D721Med (cell line): ENCODE measurements at places on chromosomes 1 and 21.

- peak; percentile 70 for DNase-seq
Observed at GRCh38 chr1:42777852-42778251, 6.9 kb upstream of the TMEM269 start.

DNA sequence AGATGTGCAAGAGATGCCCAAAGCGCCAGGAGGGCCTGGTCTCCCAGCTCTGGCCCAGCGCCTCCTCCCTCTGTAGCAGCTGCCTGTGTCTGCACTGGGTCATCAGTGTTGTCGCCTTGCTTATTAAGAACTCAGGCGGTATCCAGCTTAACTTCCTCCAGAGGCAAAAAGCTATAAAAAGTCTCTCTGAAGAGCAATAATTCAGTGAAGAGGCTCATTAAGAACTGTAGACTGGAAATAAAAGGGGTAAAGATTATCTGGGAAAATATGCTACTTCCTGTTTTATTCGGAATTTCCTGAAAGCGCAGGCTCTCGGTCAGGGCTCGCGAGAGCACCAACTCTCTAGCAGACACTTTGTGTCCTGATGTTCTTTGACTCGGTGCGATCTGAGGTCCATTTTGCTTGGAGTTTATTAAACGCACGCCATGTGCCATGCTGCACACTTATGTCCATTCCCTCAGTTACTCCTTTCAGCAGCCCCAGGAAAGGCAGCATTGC, 70.4 kb downstream of the MRPS6 start:
- DNase-seq = no peak

- DNase-seq = no peak
Observed at GRCh38 chr1:48670234-48671020, 106.3 kb downstream of the BEND5 start.

GRCh38 chr1:160419838-160420169, 19.4 kb downstream of the VANGL2 start:
- DNase-seq = no peak

DNA sequence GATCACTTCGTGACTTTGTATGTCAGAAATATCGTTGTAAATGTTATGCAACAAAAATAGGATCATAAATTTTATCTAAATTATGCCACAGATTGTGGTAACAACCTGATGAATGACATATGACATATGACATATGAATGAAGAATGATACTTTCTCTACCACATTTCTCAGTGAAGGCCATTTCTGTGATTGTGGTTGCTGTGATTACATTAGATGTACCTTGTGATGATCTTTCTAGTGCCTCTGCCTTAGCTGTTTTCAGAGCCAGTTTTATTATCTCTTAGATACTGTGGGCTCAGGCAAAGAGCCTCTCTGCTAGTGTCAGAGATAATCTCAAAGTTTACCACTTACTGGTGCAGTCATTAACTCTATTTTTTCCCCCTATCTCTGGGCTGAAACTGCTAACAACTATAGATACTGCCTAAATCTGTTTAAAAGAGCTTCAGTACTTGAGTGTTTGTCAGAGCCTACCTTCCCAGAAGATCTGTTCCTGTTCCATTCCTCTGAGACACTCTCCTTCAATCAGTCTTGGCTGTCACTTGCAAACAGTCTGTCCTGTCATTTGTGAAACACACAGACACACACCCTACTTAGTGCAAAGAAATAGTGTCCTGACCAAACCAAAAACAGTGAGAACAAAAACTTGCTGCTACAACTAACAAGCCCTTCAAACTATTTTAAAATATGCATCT, 55.5 kb downstream of the HMCN1 start:
- no peak for DNase-seq

DNA sequence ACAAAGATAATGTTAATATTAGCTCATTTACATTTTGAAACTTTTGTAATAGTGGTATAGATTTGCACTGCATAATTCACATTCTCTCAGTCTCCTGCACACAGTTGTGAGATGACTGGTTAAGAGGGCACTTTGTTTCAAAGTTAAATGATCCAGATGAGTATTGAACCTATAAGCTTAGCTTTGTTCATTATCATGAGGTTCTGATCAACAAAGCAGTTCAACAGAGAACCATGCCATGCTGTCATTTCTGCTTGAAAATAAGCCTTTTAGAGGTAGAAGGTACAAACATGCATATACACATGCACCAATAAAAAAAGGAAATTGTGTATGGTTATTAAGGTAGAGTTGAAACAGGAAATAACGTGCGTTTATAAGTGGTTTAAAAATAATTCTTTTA, 4.8 kb downstream of the RAP1A start:
- no peak for DNase-seq

DNA sequence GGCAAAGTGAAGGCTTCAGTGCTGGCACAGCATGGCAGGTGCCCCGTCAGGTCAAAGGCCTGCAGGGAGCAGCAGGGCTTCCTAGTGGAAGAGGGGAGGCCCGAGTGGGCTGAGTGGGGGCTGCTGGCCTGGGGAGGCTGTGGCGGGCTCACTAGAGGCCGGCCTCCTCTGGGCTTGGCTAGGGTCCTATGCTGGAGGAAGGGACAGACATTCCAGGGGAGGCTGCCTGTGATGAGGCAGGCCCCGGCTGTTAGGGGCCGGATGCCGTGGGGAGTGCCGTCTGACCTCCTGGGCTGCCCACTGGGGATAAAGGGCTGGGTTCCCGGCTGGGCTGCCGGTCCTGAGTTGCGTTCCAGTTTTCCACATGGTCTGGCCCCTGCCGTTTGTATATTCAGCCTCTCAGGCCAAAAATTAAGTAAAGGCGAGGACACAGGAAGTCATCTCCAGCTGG, 21.1 kb downstream of the PRXL2B start:
- DNase-seq = no peak

DNA sequence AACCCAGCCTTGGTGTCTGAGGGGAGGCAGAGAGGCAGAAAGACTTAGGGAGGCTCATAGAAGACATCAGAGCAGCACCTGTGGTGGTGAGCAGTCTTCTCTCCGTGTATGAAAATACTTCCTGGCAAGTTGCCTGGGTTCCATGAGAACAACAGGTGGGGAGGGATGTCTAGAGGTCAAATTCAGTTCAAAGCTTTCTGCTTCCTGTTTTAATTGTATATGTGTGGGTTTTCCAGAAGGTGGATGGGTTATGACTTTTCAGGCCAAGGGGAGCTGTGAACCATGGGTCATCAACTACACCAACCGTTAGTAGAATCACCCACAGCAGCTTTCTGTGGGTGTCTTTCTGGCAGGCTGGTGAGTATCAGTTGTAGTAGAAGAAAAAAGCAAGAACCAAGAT, 4.1 kb upstream of the FCRL2 start:
- no peak for DNase-seq

DNA sequence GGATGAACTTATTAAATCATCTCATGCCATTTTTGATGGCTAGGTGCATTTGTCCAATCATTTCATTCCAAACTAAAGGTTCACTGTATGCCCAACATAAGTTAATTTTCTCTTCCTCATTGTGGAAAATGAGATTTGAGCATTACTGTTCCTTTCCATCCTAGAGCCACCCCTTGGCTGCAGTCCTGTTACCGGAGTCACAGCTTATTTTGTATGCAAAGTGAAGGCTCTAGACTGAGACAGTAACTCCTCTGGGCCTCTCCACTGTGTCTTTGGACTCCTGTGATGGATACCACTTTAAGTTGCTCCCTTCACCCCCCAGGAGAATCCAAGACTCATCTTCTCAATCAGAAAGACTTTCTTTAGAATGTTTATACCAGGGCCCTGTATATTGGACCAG, 59.7 kb downstream of the FGGY start:
- DNase-seq = no peak

DNA sequence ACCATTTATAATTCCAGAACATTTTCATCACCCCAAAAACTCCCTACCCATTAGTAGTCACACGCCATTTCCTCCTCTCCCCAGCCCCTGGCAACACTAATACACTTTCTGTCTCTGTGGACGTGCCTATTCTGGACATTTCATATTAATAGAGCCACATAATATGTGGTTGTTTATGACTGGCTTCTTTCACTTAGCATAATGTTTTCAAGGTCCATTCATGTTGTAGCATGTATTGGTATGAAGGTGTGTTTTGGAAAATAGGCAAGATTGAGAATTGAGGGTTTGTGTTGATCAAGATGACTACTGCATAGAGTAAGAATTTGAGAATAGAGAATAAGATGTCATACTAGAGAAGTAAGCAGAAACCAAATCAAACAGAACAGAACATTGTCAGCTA, 67.5 kb downstream of the ZFYVE9 start:
- no peak for DNase-seq

DNA sequence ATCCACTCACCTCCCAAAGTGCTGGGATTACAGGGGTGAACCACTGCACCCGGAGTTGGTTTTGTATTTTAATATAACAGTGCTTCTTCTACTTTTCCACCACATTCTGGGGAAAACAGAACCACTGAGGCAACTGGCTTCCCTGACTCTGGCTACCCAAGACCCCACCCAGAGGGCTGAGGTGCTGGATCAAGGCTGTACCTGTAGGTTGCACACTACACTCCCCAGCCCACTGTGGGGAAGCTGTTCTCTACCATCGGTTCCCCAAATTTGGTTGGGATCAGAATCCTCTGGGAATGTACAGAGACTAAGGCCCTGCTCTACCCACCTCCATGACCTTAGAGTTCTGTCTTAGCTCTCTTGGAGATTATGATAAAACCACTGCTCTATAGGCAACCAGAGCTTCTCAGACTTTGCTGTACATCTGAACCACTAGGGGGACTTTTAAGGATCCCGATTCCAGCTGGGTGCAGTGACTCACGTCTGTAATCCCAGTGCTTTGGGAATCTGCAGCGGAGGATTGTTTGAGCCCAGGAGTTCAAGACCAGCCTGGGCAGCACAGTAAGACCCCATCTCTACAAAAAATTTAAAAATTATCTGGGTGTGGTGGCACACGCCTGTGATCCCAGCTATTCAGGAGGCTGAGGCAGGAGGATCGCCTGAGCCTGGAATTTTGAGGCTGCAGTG, 51.6 kb downstream of the GNG4 start:
- DNase-seq = no peak

- no peak for DNase-seq
Observed at GRCh38 chr21:33686386-33686785, 44.1 kb downstream of the ITSN1 start.

GRCh38 chr1:18085387-18086074, 22.1 kb upstream of the IGSF21 start:
- no peak for DNase-seq

- no peak for DNase-seq
Observed at GRCh38 chr1:51518586-51519047, 449 bp downstream of the EPS15 start.

DNA sequence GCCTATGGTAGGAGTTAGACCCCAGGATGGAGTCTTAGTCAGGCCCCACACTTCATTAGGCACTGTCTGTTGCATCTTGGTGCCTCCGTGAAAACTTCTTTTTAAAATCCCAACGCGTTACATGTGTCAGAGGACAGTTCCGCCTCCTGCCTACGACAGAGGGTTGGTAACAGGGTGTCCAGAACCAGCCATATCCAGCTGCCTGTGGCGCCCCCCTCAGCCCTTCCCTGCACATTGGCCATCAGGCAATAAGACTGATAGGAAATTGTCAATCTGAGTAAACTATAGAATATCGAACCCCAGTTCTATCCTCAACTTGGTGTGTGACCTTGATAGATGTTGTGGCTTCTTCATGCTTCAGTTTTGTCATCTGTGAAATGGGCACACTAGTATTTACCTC, 108.6 kb upstream of the CSF3R start:
- DNase-seq = no peak

- DNase-seq = no peak
Observed at GRCh38 chr1:175443332-175443731, 250.8 kb upstream of the KIAA0040 start.

GRCh38 chr1:57327336-57327735, 96.5 kb downstream of the DAB1 start:
- no peak for DNase-seq

GRCh38 chr1:34787461-34788420, 5.1 kb upstream of the GJA4 start:
- DNase-seq = no peak

DNA sequence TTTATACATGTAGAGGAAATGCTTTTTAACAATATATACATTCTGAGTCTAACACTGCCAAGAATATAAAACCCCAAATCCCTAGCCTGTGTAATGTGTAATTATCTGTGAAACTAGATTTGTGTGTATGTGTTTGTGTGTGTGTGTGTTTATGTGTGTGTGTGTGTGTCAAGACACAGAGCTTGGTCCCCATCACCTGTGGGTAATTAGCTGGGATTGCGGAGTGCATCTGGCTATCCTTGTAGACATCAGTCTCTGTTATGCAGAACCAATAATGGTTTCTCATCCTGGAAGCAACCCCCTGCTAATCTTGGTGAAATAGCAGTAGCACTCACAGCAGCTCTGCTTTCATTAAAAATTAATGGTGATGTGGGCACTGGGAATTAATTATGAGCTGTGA, 26.3 kb upstream of the ST6GALNAC3 start:
- DNase-seq = no peak

GRCh38 chr1:6358757-6359201, 34.8 kb downstream of the ACOT7 start:
- DNase-seq = no peak

- no peak for DNase-seq
Observed at GRCh38 chr1:65792669-65793358, at the start of gene PDE4B. Gene PDE4B (plus strand): TSS chr1:65792895.

- DNase-seq = no peak
Observed at GRCh38 chr1:157700305-157700704, 264 bp downstream of the FCRL3 start.

DNA sequence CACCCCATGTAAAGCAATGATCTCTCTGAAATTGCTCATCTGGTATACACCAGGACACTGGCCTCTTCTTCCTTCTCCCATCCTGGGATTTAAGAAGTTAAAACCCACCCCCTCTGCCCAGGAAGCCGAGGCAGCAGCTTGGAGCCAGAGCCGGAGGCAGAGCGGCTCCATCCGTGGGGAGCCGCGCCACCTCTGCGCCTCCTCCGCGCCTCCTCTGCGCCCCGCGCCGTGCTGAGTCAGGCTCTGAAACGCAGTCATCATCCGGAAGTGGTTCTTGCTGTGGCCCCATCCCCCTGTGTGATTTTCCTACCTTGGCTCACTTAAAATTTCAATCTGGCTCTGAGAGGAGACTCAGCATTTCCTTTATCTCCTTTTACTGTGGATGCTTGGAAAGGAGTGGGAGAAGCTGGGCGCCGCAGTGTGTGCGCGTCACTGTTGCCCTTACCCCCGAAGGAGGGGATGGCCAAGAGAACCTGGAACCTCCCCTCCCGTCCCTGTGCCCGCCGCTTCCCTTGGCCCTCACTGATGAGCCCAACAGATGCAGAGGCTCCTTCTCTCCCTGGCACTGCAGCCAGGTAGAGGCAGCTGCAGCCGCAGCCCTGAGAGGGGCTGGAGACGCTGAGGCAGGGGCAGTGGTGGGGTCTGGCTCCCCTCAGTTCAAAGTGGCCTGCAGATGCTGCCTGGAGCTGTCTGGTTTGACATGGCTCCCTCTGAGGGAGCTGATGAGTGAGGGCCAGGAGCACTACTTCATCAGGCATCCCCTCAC, 15.3 kb upstream of the NPHP4 start:
- DNase-seq = no peak

- no peak for DNase-seq
Observed at GRCh38 chr1:5651964-5652821, 340.0 kb downstream of the NPHP4 start.
